T-helper 22 cell (primary cell): ENCODE measurements at places on chromosomes 3 and 15.
A peak's percentile ranks its signal among the peaks of the same experiment; 100 is the strongest.

- no peak for DNase-seq
These were observed 114.8 kb downstream of the DLG1 start for GRCh38 chr3:197183582-197183981.

GRCh38 chr15:70752193-70752635 lies 11.1 kb downstream of the UACA start:
- no peak for DNase-seq

DNA sequence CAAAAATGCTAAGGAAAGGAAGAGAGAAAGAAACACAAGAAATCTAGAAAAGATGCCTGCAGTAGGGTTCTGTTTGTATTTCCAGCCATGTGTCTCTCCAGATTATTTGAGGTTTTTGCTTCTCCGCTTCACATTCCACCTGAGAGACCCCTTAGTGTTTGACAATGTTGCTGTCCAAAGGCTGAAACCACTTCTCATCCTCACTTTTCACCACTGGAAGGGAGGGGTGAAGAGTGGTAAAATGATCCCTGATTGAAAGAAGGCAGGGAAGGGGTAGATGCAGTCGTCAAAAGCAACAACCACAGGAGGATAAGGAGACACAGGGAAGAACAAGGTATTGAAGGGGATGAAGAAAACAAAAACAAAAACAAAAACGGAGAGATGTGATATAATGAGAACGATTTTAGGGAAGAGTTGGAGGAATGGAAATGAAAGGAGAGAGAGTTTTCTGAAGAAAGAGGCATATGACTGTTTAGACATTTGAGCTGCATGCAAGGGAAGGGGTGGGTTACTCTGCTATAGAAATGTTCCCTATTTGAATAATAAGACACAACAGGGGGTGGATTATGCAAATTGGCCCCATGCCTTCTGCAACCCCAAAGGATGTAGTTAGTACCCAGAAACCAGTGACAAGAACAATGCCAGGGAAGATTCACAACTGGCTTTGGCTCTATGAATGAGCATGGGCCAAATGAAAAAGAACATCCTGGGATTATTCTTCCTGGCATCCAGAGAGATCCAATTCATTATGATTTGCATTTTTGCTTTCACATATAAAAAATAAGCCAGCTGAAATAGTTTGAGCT lies 235.9 kb downstream of the GAP43 start:
- DNase-seq = no peak

- no peak for DNase-seq
These were observed 456.0 kb downstream of the TUSC7 start for GRCh38 chr3:117165601-117166051.

- no peak for DNase-seq
These were observed 11.5 kb upstream of the FBXO40 start for GRCh38 chr3:121581691-121582090.

DNA sequence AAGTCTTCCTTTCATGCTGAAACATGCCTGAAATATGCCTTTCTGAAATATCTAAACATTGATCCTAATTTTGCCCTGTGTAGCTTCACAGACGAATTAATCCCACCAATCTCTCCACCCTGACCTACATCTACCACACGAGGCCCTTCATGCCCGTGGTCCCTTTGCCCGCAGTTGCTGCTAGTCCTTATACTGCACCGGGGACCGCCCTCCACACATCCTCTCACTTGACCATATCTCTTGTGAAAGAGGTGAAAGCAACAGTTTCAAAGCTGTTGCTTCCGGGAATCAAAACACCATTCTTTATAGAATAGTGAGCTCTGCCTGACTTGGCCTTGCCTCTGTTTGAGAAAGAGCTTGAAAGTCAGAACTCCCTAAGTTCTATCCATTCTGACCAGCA lies 499.5 kb downstream of the NTRK3 start:
- no peak for DNase-seq

- DNase-seq = no peak
These were observed 31.9 kb downstream of the NCK1 start for GRCh38 chr3:136893848-136894443.

DNA sequence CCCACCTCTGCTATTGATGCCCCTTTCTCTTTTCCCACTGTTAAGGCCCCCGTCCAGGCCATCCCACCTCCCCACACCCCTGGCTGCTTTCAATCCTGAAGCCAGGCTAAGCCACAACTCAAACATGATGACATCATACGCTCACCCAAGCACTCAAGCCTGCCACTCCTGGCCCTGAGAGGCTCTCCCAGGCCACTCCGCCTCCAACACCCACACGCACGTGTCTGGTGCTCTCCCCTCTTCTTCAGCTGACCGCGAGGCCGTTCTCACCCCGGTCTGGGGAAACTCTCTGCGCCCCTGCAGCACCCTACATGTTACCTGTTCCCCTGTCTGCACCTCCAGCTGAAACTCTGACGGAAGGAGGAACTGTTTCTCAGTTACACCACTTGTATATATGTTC lies 6.2 kb downstream of the ZXDC start:
- no peak for DNase-seq

GRCh38 chr15:64090527-64090926 lies 3.1 kb downstream of the CIAO2A start:
- DNase-seq = no peak

- DNase-seq = peak; percentile 9
These were observed 21.3 kb downstream of the DUT start for GRCh38 chr15:48352474-48353072.

DNA sequence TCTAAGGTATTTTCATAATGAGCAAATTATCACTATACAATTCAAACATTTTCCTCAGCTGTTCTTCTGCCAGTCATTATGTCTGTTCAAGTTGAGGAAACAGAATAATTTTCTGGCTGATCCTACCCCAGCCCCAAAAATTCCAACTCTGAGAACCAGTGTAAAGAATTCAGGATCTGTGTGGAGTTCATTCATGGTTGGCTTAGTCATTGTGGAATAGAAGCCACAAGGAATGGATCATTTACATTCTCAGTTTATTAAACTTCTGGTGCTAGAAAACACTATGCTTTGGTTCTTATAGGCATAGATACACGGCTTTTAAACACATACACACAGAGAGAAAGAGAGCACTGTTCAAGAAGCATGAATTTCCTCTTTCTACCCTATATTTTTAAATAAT lies 134.6 kb downstream of the CMSS1 start:
- no peak for DNase-seq

GRCh38 chr3:153182501-153183293 lies 20.7 kb downstream of the RAP2B start:
- DNase-seq = no peak

DNA sequence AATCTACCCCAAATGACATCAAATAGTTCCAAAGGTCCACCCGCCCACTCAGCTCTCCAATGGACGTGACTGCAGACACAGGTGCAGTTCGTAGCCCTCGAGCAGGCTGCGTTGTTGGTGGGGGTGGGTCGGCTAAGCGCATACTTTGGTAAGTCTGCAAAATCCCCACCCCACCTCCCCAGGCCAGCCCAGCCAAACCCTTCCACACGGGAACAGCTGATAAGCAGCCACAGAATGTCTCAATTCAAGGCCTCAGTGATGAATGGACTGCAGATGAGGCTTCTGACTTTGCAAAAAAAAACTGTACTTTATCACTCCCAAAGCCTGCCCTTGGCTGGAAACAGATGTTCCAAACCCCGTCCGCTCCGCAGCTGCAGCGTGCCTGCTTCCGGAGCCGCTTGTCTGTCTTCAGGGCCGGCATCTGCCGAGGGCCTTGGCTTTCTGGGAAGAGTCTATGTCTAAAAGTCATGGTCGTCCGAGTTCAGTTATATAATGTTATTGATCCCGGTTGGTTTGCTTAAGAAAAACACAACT lies 38.2 kb downstream of the PCSK6 start:
- DNase-seq = no peak

DNA sequence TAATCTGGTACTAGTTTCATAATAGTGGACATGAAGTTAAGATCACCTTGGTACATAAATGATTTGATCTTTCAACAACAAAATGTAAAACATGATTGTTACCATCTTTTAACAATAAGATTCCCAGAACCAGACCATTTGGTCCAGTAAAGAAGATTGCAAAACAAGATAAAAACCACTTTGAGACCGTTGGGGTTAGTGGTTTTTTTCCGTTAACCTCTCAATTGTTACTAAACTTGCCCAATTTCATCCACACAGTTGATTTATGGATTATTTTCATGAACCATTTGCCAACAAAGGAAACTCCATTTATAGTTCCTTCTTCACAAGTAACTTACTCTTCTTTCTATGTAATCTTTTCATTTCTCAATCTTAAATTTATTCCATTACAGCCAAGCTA lies 53.8 kb downstream of the ATP8B4 start:
- no peak for DNase-seq

DNA sequence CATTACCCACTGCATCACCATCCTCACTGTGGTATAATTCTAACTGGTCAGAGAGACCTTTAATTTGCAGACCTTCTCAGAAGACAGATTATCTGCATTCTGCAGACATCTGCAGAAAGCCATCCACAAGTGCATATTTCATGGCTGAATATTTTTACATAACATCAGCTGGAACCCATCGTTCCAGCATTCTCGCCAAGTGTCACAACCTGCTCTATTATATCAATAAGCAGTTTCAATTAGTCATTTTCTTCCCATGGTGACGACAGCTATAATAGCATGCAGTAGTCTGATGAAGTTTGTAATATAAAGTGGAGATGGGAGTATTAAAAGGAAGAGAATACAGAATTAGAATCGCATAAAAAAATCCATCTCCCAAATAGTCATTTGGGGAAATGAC lies 334.7 kb downstream of the FHIT start:
- no peak for DNase-seq

- DNase-seq = peak; percentile 6
These were observed 897 bp downstream of the RAD54L2 start for GRCh38 chr3:51539291-51539941.

DNA sequence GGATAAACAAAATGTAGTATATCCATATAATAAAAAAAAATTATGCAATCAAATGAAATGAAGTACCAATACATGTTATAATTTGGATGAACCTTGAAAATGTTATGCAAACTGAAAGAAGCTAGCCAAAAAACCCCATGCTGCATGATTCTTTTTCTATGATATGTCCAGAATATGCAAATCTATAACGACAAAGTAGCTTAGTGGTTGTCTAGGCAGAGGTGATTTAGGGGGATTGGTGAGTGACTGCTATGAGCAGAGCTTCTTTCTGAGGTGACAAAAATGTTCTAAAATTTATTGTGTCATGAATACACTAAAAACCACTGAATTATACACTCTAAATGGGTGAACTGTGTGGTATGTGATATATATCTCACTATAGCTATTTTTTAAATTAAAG lies 324.6 kb downstream of the CTNNB1 start:
- DNase-seq = no peak

GRCh38 chr3:77562089-77562488 lies 522.2 kb downstream of the ROBO2 start:
- no peak for DNase-seq

- no peak for DNase-seq
These were observed 151.4 kb downstream of the SHQ1 start for GRCh38 chr3:72696815-72697214.

DNA sequence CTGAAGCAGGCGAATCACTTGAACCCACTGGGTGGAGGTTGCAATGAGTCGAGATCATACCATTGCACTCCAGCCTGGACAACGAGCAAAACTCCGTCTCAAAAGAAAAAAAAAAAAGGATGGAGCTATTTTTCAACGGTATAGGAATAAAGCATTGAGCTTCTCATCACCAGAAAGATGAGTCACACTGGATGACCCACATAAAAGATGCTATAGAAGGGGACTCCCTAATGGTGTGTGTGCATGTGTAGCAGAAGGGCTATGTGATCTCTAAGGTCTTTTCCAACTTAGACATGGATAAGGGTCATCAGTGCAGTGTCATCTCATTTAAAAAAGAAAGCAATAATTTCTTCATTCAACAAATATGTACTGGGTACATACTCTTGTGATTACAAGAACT lies 476.0 kb downstream of the MFSD1 start:
- no peak for DNase-seq

DNA sequence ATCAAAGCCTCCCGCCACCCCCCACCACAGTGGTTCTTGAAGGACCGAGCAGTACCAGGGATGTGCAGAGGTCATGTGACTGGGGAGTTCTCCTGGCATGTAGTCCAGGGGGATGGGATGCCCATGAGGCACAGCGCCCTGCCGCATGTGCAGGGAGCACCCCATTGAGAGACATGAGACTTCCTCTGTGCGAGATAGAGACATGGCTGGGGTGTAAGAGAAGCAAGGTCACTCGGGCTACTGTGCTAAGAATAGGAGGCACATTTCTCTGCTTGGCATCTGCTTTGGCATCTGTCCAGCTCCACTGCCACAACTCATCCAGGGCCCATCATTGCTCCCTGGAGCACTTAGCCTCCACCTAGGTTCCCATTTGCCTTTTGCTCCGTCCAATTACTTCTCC lies 2.4 kb upstream of the CYP1A1 start:
- DNase-seq = no peak

DNA sequence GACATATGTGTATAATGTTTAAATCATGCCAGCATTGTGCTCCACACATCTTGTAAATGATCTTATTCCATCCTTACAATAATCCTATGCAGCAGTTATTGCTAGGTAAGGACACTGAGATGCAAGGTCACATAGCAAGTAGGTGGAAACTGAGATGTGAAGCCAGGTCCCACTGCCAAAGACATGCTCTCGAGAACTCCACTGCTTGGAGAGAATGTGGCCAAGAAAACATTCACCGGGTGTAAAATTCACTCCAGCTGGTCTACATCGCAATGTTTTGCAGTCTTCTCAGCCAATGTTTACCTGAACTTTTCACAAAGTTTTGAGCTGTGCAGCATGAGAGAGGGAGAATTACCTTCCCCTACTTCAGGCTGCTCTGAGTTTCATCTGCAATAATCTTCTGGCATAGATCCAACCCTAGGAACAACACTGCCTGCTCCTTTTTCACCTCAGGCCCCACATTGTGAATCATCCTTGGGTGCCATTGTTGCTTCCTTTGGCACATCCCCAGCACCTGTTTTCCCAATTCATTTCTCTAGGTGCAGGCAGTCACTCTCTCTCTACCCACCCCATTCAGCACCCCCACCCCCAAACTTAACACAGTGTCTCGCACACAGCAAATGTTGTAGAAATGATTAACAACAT lies 53.5 kb upstream of the PRTG start:
- no peak for DNase-seq

DNA sequence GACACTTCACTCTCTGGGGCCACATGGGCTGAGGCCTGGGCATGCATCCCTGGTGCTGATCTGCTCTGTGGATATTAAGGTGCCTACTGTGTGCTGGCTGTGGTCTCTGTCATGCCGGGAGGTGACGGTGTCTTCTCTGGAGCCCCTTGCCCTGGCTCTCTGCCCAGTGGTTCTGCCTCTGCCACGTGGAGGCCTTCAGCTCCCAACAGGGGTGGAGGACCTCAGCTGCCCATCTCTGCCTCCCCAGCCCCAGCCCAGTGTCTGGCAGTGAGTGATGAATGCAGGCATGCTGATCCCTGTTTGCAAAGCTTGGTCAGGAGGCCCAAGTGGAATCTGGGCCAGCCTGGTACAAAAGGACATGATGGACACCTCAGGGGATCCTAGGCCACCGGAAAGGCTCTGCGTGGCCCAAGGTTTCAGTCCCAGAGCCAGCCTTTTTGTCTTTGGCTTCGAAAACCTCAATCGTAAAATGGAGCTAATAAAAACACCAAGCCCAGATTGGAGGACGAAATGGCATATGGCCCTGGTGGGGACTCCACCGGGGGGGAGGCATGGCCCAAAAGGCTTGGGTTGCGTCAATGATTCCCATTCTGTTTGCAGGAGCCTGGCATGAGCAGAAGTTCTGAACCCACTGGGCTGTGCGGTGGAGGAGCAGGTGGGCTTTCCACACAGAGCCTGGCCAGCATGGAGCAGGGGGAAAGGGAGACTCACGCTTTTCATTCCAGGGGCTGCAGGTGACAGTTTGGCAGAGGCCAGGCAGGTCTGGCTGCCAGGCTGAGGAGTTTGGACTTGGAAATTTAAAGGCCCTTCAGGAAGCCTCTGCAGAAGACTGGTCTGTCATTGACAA lies 54.7 kb upstream of the KLF13 start:
- DNase-seq = no peak

- DNase-seq = no peak
These were observed 19.4 kb upstream of the SEMA4B start for GRCh38 chr15:90181776-90182175.
